ENCODE measurements at places on chromosomes 2 and 18.

DNA sequence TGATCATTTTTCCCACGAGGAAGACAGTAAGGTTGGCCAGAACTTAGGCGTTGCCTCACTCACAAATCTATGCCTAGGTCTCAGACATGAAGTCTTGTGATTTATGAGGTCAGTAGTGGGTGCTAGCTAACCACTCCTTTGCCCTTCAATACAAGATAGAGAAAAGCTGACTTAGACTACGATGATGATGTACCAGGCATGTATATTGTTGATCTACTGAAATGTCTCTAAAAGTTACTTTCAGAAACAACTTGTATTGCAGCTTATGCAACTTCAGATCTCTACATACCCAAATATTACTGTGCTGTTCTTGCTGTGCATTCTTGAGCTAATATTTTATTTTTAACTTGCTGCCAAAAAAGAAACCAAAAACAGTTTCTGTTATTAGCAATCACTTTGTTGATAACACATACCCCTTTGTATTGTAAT, 30.6 kb downstream of the MAPRE2 start:
- DNase-seq, result no peak

DNA sequence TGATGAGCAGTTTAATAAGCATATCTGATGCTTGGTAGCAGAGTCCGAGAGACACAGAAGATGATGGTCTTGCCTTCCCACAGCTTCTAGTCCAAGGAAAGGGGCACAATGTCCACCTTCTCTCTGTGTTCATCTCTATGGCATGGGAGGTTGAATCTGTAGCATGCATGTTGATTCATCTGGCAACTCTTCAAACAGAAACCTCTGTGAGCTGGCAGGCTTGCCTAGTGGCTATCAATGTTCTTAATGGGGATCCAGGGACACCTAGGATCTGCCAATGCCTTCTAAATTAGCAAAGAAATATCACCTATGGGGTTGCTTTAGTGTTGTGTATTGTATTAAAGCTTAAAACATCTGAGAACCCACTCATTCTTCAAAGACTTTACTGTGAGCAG, 170.8 kb downstream of the INO80D start:
- DNase-seq, result no peak

- no peak for DNase-seq
These were observed 60.4 kb downstream of the ARL4C start for GRCh38 chr2:234436482-234436837.

DNA sequence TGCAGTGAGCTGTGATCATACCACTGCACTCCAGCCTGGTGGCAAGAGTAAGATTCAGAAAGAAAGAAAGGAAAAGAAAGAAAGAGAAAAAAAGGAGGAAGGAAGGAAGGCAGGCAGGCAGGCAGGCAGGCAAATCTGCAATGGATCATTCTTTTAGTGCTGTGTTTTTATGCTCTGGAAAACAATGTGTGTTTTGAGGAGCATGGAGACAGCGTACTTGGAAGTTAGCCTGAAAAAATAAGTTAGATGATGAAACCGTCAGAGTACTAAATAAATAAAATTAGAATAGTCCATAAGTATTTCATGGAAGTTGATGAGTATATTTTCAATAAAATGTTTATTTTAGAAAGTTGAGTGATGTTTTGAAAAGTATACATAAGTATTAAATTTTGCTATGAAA, 366.4 kb upstream of the CDH20 start:
- DNase-seq, result no peak

DNA sequence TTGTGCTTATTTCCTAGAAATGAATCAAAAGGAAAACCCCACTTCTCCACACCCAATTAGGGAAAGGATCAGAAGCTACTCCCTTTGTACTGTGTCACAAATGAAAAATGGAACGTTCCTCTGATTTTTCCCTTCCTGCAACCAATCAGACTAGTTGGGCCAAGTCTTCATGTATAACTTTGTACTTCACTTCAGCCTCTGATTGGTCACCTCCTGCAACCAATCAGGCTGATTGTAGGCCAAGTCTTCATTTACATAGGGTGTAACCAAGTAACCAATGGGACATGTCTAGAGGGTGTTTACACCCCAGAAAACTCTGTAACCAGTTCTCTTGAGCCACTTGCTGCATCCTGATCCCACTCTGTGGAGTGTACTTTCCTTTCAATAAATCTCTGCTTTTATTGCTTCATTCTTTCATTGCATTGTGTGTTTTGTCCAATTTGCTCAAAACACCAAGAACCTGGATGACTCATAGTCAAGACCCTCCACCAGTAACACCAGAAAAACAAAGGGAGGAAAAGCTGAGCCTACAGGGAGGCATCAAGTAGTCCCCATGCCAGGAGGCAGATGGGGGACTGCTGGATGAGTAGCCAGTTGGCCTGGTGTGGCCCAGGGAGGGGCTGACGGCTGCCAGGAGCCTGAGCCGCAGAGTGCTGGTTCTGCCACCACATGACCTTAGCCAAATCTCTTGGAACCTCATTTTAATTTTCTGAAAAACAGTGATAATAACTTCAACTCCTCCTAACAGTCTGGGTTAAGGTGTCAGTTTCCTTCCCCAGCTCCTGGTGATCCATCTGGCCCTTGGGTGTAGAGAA, 46.1 kb downstream of the SOWAHC start:
- no peak for DNase-seq

- DNase-seq, result no peak
These were observed 59.8 kb downstream of the MARCHF4 start for GRCh38 chr2:216312441-216312840.

DNA sequence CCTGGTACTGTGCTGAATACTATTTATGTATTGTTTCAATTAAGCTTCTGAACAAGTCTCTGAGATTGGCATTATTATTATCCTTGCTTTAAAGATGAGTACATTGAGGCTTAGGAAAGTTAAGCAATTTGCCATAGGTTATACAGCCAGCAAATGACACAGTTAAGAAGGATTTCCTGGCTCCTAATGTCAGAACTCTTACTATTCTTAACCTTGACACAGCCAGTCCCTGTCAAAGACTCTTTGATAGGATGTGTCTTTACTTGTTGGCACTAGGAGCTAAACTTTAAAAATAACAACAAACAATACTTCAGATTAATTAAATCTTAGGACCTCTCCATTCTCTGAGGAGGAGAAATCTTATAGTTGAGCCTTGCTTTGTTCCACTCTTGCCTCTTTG, 70.6 kb downstream of the UBR3 start:
- no peak for DNase-seq

- DNase-seq, result no peak
These were observed 10.8 kb downstream of the TYMS start for GRCh38 chr18:668260-668659.

GRCh38 chr2:184921676-184922075, 323.3 kb downstream of the ZNF804A start:
- DNase-seq, result no peak

- no peak for DNase-seq
These were observed 174.3 kb downstream of the ERBB4 start for GRCh38 chr2:212364112-212364985.

GRCh38 chr2:43305012-43305411, 78.6 kb upstream of the ZFP36L2 start:
- DNase-seq, result no peak

DNA sequence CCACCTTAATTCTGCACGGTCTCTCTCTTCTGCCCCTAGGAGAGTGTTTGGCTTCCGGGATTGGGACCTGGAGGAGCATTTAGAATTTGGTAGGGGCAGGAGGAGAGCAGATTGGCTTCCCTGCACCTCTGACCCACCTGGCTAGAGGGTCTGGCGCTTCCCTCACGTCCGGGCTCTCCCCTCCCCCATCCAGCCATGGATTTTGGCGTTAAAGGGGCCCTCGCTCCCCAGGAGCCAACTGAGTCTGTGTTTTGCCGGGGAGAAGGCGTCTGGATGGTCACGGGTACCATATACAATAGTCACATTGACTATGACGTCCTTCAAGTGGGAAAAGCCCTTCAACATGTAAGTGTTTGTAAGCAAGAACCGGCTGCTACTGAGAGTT, 6.6 kb downstream of the HOXD3 start:
- DNase-seq, result no peak

DNA sequence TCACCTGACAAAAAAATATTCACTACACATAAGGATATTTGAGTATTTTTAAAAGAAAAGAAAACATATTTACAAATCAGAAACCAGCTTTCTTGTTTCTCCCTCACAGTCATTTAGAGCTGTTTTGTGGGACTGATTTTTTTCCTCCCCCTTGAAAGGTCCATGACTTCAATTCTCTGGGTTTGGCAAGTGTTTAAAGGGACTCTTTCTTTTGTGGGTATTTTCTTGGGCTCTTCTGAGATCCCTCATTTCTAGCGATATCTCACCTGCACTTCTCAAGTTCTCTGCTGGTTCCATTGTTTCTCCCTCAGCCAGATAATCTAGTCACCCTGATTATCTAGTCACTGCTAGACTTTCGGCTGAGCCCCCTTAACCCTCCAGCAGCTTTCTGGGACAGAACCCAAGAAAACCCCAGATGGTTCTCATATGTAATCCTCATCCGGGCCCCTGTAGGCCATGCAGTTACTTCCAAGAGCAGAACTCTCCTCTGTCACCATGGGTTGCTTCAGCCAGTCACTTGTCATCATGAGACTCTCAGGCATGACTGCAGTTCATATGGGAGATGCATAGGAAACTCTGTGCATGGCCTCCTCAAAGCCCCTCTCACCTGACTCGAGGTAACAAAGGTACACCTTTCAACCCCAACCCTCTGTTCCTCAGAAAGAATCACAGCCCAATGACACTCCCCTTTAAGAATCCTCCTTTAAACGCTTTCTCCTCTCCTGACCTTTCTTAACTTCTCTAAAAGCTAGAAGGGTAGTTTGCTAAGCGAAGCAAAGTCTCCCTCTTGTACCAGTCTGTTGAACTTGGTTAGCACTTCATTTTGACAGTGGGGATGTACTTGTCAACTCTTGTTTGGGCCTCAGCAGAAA, 36.7 kb upstream of the ITGA4 start:
- no peak for DNase-seq

DNA sequence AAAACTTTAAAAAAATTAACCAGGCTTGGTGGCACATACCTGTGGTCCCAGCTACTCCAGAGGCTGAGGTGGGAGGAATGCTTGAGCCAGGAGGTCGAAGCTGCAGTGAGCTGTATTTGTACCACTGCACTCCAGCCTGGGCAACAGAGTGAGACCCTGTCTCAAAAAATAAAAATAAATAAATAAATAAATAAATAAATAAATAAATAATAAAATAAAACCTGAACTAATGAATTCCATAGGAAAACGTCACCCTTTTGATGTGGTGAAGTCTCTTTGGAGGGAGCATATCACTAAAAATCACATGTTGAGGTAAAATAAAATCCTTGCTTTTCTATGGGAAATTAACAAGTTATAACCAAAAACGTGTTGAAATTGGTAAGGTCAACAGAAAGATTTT, 29.6 kb upstream of the ITGAV start:
- no peak for DNase-seq

- no peak for DNase-seq
These were observed 234.7 kb downstream of the C1D start for GRCh38 chr2:67828066-67828465.

GRCh38 chr2:60966507-60967405, 50.8 kb upstream of the PEX13 start:
- no peak for DNase-seq

GRCh38 chr2:11344956-11345677, 681 bp upstream of the ROCK2 start:
- peak; percentile 63 for DNase-seq

DNA sequence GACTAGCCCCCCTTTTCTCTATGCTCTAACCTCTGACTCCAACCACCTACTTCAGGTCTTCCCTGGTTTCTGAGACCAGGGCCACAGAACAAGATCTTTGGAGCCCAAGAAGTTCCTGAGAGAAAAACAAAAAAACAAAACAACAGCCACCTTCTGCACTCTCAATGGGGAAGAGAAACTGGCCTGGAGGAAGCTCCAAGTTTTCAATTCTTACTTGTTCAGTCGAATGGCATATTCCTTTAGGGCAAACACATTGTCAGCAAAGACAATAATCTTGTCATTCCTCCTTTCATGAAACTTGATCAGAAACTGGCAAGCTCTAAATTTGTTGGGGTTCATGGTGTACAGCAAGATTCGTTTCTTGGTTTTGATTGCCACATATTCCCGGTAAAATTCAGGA, 15.0 kb downstream of the ERCC3 start:
- DNase-seq, result no peak

- no peak for DNase-seq
These were observed 200.7 kb upstream of the RGPD4 start for GRCh38 chr2:107625982-107626381.

DNA sequence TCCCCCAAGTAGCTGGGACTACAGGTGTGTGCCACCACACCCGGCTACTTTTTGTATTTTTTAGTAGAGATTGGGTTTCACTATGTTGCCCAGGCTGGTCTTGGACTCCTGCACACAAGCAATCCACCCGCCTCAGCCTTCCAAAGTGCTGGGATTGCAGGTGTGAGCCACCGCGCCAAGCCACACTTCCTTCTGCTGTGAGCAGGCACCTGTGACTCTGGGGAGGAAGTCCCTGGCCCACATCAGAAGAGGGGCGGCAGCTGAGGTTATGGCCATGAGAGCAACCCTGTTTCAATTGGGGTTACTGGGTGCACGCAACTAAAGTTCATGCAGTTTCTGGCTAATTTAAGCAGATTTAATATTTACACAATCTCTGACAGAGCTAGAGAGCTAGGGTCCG, 91.0 kb downstream of the PLB1 start:
- no peak for DNase-seq

DNA sequence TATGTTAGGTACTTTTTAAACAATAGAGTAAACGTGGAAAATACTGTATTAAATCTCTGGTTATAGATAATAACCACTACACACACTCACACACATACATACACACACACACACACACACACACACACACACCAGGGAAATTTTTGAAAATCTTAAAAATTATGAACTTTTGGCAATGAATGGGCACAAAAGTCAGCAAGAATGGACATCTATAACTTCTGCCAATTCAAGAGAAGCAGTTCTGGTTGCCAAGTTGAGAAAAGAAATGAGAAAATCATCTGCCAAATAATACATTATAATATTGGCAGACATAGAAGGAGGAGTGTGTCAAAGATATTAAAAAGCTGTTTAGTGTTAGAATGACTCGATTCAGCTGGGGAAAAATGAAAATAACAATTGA, 42.9 kb upstream of the TMEM178A start:
- no peak for DNase-seq

- no peak for DNase-seq
These were observed 39.3 kb downstream of the RPL31 start for GRCh38 chr2:101041413-101041812.

- DNase-seq, result no peak
These were observed 30.3 kb upstream of the GPR17 start for GRCh38 chr2:127615511-127616166.

- DNase-seq, result no peak
These were observed 172.5 kb upstream of the MGAT5 start for GRCh38 chr2:134081238-134081938.

- no peak for DNase-seq
These were observed 12.2 kb upstream of the ALPK2 start for GRCh38 chr18:58640891-58641610.

- no peak for DNase-seq
These were observed 259.1 kb upstream of the RBMS1 start for GRCh38 chr2:160752475-160753330.

All from progenitor cell of endocrine pancreas (in vitro differentiated cells).